ENCODE measurements at places on chromosomes 7 and 10.

DNA sequence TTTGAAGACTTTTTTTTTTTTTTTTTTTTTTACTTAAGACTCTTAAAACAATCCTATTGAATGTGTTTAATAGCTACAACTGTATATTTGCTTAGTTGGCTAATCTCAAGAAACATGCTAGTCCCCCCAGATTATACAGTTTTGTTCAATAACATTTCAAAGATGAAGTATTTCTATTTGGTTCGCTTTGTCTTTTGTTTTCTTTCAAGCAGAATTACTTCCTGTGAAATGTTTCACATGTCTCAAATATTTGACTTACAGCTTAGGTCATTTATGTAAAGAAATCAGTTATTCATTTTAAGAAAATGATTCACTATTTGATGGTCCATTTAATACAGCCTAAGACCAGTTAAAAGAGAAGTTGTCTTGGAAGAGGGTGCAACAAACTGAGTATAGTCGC, 12.8 kb upstream of the LAMB1 start:
- DNase-seq: no peak

DNA sequence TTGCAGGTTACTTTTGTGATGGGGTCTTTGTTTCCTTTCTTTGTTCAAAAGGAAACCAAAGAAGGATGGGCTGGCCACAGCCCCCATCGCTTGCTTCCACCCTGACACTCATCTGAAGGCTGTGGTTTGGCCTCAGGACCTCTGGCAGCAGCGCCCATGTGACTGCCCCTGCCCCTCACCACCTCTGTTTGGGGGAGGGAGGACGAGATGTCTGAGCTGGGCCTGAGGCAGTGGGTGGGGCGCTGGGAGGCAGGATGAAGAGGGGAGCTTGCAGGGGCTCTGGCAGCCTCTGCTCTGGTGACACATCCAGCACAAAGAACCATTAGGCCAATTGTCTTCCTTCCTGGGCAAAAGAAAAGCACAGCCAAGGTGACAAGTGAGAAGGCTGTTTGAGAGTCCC, 15.9 kb upstream of the CHST15 start:
- no peak for DNase-seq

DNA sequence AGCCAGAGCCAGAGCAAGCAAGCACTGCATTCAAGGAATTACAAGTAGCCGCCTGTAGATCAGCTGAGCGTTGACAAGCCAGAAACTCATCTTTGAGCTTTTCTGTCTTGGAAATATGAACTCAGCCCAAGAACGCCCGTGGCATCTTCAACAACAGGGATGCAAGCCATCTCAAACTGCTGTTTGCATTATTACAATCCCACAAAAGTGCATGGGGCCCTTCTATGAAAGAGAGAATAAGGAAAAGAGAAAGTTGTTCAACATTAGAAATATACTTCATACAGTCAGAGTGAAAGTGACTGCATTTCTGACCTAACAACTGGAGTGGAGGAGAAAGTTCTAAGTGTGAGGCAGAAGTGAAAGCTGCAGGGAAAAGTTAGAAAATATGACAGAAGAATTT, 6.5 kb downstream of the SGCE start:
- no peak for DNase-seq

DNA sequence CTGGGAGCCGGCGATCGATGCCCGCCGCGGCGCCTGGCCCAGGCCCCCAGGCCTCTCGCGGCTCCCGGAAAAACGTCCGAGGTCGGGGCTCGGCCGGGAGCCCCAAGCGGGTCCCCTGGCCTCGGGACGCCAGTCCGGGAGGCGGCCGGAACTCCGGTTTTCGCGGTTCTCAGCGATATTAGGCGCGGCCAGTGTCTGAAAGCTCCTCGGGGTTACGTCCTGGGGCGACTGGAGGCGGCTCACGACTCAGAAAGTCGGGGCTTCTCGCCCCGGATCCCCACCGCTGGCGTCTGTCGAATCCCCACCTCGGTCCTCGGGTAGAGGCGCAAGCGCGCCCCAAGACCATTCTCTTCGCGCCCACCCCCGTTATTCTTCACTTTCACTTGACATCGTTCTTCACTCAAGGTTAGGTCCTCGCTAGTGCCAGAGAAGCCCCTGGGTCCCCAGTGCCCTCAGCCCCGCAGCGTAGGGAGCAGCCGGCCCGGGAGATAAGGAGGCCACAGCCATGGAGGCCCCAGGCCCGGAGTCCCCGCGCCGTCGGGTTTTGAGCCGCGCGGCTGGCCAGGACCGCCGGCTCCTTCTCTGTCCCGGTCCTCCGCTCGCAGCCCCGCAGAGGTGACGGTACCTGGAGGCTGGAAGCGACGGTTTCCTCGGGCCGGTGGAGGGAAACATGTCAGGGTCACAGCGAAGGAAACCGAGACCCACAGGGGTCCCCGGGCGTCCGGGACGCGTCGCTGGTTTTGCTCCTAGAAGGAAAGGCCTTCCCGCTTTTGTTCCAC, 35.2 kb upstream of the EBLN1 start:
- peak; percentile 32 for DNase-seq

- DNase-seq: no peak
Measured at GRCh38 chr10:59064080-59064692, 112.3 kb upstream of the PHYHIPL start.

DNA sequence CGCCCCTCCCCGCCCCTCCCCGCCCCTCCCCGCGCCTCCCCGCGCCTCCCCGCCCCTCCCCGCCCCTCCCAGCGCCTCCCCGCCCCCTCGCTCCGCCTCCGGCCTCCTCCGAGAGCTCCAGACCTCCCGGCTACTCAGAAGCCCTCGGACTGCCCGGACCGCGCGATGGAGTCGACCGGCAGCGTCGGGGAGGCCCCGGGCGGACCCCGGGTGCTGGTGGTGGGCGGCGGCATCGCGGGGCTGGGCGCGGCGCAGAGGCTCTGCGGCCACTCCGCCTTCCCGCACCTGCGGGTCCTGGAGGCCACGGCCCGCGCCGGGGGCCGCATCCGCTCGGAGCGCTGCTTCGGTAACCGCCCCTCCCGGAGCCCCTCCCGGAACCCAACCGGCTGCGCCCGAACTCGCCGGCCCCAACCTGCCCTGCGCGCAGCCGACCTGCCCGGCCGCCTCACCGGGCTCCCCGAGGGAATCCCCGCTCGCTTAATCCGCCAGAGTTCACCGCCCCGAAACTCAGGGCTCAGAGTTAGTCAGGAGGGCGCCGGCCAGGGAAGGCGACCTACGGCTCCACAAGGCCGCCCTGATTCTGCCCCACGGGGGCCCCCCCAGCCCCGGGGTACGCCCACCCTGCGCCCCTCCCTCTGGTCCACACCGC, at the start of gene PAOX:
PAOX (plus strand) TSS at position 111 of the 649 bp plus-strand sequence; CDS start at position 166, 55 bp downstream.
- peak; percentile 68 for DNase-seq

DNA sequence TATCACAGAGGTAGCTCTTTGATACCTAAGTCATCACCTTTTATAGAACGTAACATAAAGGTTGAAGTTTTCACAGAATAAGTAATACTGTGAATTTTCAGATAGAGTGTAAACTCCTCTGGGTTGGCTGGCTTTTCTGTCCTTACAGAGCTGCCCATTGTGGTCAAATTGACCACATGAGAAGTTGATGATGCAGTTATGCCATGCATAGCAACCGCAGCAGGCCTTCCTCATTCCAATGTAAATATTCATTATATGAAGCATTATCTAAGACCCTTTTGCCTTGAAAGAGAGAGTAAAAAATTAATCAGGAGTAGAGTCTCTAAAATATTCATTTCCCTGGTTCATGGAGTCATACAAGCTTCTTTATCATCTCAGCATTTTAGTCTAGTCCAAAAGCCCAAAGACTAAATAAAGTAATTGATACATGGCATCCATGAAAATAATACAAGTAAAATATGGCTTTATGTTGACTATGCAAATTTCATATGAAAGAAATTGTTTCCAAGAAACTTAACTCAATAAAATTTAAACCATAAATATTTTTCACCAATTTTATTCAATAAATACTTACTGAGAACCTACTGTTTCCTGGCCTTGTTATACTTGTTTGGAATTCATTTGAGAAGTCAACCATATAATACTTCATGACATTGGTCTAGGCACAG, 516.4 kb downstream of the PCDH15 start:
- no peak for DNase-seq

GRCh38 chr7:116692401-116693308, 20.7 kb downstream of the MET start:
- DNase-seq: no peak

- DNase-seq: no peak
Measured at GRCh38 chr10:5481121-5481520, 18.2 kb downstream of the CALML5 start.

DNA sequence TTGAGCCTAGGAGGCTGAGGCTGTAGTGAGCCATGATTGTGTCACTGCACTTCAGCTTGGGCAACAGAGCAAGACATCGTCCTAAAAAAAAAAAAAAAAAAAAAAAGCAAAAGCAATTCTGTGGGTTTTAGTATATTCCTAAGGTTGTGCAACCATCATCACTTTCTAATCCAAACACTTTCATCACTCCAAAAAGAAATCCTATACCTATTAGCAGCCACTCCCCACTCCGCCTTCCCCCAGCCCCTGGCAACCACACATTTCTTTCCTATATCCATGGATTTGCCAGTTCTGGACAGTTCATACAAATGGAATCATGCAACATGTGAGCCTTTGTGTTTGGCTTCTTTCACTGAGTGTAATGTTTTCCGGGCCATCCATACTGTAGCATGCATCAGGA, 20.4 kb downstream of the ZAN start:
- DNase-seq: no peak

- no peak for DNase-seq
Measured at GRCh38 chr7:131057015-131057793, 270.5 kb upstream of the MKLN1 start.

GRCh38 chr7:147418966-147419365, 1171.6 kb upstream of the C7orf33 start:
- DNase-seq: no peak

GRCh38 chr10:77160679-77161078, 476.9 kb downstream of the KCNMA1 start:
- DNase-seq: no peak

GRCh38 chr7:97107192-97107800, 10.2 kb upstream of the SDHAF3 start:
- DNase-seq: no peak

DNA sequence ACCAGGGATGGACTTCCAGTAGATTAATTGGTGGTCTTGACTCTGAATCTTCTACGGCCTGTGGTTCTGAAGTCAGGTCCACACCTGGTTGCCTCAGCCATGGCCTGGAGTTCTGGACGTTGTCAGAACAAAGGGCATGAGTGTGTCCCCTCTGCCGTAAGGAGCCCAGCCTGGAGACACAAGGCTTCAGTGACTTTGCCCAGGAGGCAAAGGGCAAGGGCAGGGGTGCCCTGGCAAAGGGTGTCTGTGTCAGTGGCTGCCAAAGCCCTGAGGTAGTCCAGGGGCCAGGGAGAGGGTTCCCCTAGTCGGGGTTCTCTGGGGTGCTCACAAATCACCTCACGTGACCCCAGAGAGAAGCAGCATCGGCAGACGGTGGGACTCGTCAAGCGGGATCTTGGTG, 273.2 kb upstream of the ZNF32 start:
- DNase-seq: no peak

Measured in neuronal stem cell (in vitro differentiated cells).